ENCODE measurements at places on chromosomes 6 and 20.

DNA sequence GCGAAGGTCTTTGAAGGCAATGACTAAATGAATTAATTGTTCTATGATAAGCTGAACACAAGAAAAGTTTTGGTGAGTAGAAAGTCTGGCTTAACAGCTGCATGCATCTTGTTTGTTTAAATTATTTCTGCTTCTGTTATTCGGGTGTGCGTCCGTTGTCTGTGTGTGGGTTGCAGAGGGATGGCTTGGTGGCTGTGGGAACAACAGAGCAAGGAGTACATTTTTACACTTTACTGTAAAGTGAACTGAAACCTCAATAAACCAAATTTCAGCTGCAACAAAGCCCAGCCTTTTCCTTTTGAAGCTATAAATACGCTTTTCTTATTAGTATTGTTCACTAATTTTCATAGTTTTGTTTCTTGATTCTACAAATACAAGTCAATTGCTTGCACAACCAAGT is 3.5 kb upstream of the LAMP5 start:
- DNase-seq, result no peak

DNA sequence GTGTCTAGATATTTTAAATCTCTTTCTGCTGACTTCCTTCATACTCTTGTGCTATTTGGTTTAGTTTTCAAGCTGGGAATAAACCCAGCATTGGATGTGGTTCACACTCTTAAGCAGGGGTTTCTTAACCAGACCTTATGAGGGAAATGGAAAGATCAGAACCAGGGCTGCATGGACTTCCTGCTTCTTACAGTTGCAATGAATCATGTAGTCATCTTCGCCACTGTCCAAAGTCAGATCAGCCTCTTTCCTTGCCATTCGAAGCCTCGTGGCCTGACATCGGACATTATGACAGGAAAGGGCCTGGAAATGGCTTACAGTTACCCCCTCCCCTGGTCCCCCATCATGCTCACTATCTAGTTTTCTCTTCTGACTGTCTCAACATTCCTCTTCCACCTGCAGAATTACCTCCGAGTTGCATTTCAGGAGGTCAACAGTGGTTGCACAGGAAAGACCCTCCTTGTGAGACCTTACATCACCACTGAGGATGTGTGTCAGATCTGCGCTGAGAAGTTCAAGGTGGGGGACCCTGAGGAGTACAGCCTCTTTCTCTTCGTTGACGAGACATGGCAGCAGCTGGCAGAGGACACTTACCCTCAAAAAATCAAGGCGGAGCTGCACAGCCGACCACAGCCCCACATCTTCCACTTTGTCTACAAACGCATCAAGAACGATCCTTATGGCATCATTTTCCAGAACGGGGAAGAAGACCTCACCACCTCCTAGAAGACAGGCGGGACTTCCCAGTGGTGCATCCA is 16.8 kb upstream of the NAA20 start:
- no peak for DNase-seq

GRCh38 chr6:136655239-136656014 is 105.2 kb upstream of the MAP7 start:
- DNase-seq, result peak; percentile 91

DNA sequence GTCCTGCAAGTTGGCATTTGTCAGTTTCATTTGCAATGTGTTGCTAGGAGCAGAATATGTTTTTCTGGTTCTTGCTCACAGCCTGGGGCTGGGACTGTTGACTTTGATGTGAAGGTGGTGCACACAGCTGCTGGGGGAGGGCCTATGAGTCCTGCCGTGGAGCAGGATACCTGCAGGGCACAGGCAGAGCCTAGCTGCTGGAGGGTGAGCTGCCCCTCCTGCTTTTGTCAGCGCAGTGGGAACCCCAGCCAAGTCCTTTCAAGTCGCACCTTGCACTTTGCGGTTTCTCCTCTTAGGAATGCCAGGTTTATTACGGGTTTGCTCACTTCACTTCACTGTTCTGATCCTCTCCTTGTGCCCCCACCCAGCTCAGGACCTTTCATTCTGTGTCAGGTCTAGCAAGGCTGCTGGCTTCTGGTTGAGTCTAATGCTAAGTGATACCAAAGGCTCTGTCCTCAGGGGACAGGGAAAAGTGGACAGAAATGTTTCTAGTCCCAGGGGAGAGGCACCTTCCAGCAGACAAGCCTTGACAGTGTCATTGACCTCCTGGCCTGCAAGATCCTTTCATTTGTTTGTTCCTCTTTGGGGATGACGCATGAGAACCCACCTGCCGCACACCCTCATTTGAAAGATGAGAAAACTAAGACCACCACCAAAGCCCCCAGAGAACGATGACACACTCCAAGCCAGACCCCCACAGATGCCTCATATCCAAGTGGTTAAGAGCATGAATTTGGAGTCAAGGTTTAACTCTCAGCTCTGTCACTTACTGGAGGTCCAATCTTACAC is 2.7 kb upstream of the SPO11 start:
- no peak for DNase-seq

GRCh38 chr6:12200015-12200564 is 90.1 kb upstream of the EDN1 start:
- DNase-seq, result no peak

DNA sequence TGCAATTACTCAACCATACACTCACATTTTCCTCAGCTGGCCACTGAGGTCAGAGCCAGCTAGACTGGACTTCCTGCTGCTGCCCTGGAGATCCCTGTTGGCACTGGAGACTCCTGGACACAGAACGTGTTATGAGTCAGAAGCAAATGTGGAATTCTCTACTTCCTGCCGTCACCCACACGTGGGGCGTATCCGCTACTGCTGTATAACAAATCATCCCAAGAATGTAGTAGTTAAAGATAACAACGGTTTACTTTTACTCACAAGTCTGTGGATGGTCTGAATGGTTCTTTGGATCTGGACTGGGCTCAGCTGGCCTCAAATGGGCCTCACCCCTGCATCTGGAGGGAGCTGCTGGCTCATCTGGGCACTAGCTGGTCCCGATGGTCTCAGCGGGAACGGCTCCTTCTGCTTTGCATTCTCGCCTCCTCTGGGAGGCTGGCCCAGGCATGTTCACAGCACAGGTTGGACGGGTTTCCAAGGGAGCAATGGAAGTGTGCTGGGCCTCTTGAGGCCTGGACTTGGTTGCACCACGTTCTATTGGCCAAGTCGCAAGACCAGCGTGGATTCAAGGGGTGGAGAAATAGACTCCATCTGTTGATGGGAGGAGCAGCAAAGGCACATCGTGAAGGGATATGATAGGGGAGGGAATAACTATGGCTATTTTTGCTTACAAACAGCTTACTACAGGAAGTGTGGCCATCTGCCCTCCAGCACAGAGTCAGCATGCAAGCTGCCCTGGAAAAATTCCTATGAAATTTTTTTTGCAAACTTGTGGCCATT is 118.5 kb downstream of the SNX5 start:
- DNase-seq, result no peak
